Lower lobe of right lung (tissue), 2 donors: ENCODE measurements at places on chromosomes 5 and 9. TPM values are rescaled to one million over a fixed set of nuclear protein-coding genes. Genes with fewer than 3 reads are reported as not detected.

DNA sequence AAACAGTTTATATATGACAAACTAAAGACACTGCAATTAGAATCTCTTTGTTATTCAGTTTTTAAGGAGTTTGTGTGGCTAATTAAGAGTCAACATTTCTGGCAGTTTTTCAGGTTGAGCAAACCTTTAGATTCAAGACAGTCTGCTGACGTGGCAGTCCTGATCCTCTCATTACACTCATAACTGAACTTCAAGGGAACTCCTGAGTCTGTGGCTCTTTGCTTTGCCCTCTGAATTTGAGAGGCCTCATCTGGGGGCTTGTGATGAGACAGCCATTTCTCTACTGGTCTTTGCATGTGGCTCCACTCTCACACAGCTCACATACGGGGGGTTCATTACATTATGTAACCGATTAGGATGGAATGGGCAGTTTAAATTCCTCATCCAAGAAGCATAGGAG lies 182.9 kb upstream of the MEF2C start:
- no peaks in the 10 kb centered on the region for H3K36me3 ChIP-seq
- no peak overlapping the region for H3K4me3 ChIP-seq
- H3K4me1 ChIP-seq = no peaks in the 10 kb centered on the region
- no peak overlapping the region for H3K27ac ChIP-seq
- no peak for DNase-seq
- H3K27me3 ChIP-seq = no peaks in the 10 kb centered on the region

- H3K4me3 ChIP-seq = no peak overlapping the region
- H3K27me3 ChIP-seq = no peaks in the 10 kb centered on the region
- H3K27ac ChIP-seq = no peak overlapping the region
- peaks cover 6% of the 10 kb centered on the region for H3K4me1 ChIP-seq
- no peaks in the 10 kb centered on the region for H3K36me3 ChIP-seq
- DNase-seq = peak; percentile 82
Observed at GRCh38 chr5:133868946-133869518, 99.4 kb downstream of the C5orf15 start.

SH3TC2 gene
- 0.92 TPM for total RNA-seq

DNA sequence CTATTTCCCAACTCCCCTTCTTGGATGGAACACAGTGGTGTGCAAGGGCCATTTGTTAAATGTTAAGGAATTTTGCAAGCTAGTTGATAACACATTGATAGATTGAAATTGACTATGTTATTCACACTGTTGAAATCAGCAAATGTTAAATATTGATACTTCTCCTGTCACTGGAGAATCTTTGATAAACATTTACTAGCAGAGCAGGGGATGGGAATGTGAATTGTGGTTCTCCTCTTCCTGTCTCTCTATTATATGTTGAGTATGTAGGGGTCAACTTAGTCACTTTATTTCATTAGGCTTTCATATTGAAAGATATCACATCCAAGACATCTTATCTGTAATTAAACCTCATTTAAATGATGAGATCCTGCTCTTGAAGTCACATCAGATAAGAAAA lies 533.9 kb downstream of the TLR4 start:
- no peak overlapping the region for H3K27ac ChIP-seq
- H3K4me3 ChIP-seq = no peak overlapping the region
- no peak for DNase-seq

CDH9 gene
- not detected for total RNA-seq

DNA sequence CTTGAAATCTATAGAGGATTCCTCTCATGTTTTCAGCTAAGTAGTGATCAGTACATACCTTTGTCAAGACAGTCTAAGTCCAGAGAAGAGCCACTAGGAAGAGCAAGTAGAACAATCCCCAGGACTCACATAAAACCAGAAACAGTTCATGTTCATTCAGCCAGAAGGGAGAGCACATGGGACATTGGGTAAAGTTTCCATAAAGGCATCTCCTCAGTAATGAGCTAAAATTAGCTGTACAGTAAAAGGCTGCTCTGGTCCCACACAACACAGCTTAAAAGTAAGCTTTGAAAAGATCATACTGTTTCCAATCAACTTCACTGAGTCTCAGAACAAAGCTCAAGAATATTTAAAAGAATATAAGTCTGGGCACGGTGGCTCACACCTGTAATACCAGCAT lies 32.4 kb downstream of the HOMER1 start:
- H3K27ac ChIP-seq = no peak overlapping the region
- H3K36me3 ChIP-seq = no peaks in the 10 kb centered on the region
- DNase-seq = no peak
- H3K4me3 ChIP-seq = no peak overlapping the region
- H3K4me1 ChIP-seq = no peaks in the 10 kb centered on the region

DNA sequence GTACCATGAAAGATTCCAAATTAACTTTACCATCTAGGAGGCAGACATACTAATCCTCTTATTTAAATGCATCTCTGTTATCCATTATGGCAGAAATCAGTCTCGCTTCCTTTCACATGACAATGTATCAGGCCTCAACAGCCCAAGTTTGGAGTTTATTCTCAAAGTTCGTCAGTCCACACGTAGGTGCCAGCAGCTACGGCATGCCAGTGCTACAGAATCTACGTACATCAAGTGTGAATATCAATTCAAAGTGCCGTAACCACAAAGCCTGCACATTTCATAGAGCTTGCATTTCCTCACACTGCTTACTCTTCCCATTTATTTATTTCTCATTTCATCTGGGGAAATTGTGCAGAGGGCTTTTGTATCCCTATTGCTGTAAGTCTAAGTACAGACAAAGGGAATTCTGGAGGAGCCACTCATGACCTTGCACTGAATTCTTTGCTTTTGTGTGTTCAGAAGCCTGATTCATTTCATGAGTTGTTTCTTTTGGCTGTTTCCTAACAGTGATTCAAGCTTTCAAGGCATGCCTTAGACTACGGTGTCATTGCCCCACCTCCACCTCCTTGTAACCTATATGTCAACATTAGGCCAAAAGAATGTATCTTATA lies 10.0 kb downstream of the ENC1 start:
- H3K4me3 ChIP-seq = no peak overlapping the region
- H3K4me1 ChIP-seq = peaks cover 57% of the 10 kb centered on the region
- no peaks in the 10 kb centered on the region for H3K27me3 ChIP-seq
- H3K27ac ChIP-seq = peak overlapping the region; percentile 66

- H3K27me3 ChIP-seq = peaks cover 7% of the 10 kb centered on the region
- no peak for DNase-seq
- peak overlapping the region; percentile 58 for H3K27ac ChIP-seq
Observed at GRCh38 chr9:134171316-134172197, 7.2 kb upstream of the RNU6ATAC start.

SOX30 gene
- not detected for total RNA-seq

DNA sequence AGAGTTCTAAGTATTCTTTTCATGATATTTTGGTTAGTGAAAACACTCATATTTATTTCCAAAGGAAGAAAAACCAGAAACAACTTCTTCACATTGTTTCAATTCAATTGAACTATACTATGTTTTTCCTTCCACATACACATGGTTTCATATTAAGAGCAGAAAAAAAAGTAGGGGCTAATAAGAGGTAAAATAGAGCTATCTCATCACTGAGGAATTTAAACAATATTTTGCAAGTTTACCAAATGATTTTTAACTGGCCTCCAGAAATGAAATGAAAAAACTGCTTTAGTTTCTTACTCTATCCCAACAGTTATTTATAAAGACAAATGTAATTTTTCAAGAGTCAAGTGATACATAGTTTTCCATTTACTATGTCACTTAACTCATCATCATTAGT lies 233.5 kb downstream of the RFX3 start:
- H3K36me3 ChIP-seq = peaks cover 3% of the 10 kb centered on the region
- H3K27ac ChIP-seq = no peak overlapping the region
- no peaks in the 10 kb centered on the region for H3K4me1 ChIP-seq
- no peaks in the 10 kb centered on the region for H3K27me3 ChIP-seq
- no peak for DNase-seq

- no peak overlapping the region for H3K27ac ChIP-seq
- no peak overlapping the region for H3K4me3 ChIP-seq
- H3K36me3 ChIP-seq = no peaks in the 10 kb centered on the region
Observed at GRCh38 chr9:136634904-136635303, 27.8 kb upstream of the EGFL7 start.

- H3K27ac ChIP-seq = no peak overlapping the region
- H3K27me3 ChIP-seq = no peaks in the 10 kb centered on the region
- H3K4me1 ChIP-seq = no peaks in the 10 kb centered on the region
- no peaks in the 10 kb centered on the region for H3K36me3 ChIP-seq
- DNase-seq = no peak
Observed at GRCh38 chr5:137714946-137715345, 20.9 kb downstream of the KLHL3 start.

TSSK1B gene
- not detected for total RNA-seq

DNA sequence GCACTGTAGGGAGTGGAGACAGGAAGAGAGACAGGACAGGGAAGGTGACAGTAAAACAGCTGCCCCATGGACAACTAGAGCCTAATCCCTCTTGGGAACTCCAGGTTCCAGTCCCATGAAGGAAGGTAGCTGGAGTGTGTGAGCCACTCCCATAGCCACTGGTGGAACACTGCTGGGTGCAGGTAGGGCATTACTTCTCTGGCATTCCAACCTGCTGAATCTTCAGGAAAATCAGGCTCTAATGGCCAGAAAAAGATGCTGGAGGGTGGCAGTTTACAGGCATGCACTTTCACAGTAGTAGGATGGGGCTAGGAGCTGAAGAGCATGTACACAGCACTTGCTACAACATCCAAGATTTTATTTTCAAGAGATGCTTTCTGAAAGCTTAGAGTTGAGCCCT lies 259.4 kb downstream of the AUH start:
- no peaks in the 10 kb centered on the region for H3K27me3 ChIP-seq
- peaks cover 24% of the 10 kb centered on the region for H3K4me1 ChIP-seq
- H3K36me3 ChIP-seq = no peaks in the 10 kb centered on the region
- no peak for DNase-seq

GRCh38 chr5:122366501-122366900 lies 54.5 kb downstream of the SNCAIP start:
- H3K4me3 ChIP-seq = no peak overlapping the region
- no peaks in the 10 kb centered on the region for H3K4me1 ChIP-seq
- H3K36me3 ChIP-seq = no peaks in the 10 kb centered on the region
- H3K27ac ChIP-seq = no peak overlapping the region

FAM174A gene
- total RNA-seq = 20.5 TPM

DNA sequence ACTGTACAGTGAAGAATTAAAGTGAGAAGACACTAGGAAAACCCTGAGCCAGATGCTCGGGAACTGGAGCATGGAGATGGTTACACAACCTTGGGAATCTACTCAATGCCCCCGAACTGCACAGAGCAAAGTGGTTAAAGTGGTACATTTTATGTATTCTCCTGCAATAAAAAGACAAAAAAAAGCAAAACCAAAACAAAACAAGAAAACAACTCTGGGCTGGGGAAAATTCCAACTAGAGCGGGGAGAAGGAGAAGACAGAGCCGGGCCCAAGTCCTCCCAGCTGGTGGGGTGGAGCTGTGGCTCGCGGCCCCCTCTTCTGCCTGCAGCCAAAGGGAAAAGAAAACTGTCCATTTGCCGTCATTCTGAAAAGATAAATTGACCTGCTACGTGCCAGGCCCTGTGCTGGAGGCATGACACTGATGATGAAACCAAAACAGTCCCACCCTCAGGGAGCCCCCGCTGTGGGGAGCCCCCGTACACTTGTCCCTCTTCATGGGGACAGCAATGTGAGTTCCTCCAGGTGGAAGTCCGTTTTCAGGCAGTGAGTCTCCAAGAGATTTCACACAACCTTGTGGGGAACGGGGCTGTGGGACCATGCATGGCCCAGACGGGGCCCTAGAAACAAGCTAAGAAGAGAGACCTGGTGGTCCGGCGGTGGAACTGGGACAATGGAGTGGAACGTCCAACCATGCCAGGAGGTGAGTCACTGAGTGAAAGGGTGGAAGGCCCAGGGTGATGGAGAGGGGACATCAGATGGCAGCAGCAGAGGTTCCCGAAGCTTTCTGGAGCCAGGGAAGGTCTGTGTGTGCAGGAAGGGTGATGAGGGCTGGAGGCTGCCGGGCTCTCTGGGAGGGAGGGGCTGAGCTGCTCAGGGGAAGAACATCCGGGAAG lies 114.8 kb upstream of the COL5A1 start:
- H3K4me1 ChIP-seq = no peaks in the 10 kb centered on the region
- H3K4me3 ChIP-seq = no peak overlapping the region
- peaks cover 10% of the 10 kb centered on the region for H3K27me3 ChIP-seq
- no peak overlapping the region for H3K27ac ChIP-seq

FRMPD1 gene
- total RNA-seq = 0.06 TPM

FAM169A gene
- 1.1 TPM for total RNA-seq

SPATA31E1 gene
- not detected for total RNA-seq

- H3K4me1 ChIP-seq = peaks cover 100% of the 10 kb centered on the region
- no peak overlapping the region for H3K4me3 ChIP-seq
- DNase-seq = peak; percentile 79
- peak overlapping the region; percentile 93 for H3K27ac ChIP-seq
- H3K27me3 ChIP-seq = no peaks in the 10 kb centered on the region
Observed at GRCh38 chr9:121282277-121283079, 14.5 kb downstream of the GSN start.
